Fibroblast of skin of left quadriceps (primary cell): ENCODE measurements at places on chromosomes 11 and 22.
A peak's percentile ranks its signal among the peaks of the same experiment; 100 is the strongest.

- peak; percentile 16 for DNase-seq
Measured at GRCh38 chr11:57597916-57598830, 688 bp downstream of the SERPING1 start.

GRCh38 chr11:86204356-86204755 is 40.2 kb upstream of the EED start:
- no peak for DNase-seq

DNA sequence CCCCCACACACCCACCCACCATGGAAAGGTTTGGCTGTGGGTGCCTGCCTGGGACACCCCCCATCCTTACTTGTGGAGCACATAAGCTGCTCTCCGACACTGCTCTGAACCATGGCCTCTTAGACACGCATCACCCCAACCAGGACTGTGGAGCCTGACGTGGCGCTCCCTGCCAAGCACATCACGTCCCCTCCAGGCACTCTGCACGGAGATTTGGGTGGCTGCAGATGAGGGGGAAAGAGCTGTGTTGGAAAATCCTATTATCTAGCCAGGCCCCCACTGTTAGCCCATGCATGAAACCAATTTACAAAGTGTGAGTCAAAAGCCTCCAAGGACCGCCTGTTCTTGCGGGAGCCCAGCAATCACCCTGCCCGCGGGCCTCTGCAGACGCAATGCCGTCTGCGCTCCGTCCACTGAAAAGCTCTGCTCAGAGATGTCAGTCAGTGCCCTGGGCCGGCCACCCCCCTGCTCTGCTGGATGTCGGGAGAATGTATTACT is 163.4 kb upstream of the NECTIN1 start:
- DNase-seq: no peak

DNA sequence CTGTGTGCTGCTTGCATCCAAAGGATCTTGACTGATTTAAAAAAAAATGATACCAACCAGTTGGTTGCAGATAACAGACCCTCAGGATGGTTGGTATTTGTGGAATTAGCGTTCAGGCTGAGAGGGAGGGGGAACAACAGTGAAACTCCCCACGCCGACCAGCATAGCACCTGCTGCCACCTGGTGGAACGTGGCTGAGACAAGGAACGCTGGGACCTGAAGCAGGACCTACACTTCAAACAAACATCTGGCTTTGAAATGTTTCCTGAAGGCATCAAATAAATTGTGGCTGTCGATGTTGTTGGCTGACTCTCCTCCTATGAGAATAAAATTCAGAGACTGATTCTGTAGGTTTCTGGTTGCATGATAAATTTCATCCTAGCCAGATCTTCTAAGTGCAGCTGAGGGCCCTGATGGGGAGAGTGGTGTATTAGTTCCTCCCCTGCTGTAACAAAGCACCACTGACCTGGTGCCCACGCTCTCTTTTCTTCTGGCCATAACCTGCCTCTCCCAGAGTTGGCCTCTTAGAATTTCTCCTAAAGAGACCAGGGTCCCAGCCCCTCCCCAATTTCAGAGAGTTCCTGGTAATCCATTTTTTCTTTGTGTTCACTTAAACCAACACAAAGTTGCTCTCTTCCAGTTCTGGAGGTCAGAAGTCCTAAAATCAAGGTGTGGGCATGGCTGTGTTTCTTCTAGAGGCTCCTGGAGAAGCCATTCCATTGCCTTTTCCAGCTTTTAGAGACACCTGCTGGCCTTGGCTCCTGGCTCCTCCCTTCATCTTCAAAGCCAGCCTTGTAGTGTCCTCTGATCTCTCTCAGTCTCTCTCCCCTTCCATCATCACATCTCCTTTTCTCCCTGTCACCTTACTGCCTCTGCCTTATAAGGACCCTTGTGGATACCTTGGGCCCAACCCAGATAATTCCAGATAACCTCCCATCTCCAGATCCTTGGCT is 17.3 kb downstream of the APOL2 start:
- DNase-seq: no peak

DNA sequence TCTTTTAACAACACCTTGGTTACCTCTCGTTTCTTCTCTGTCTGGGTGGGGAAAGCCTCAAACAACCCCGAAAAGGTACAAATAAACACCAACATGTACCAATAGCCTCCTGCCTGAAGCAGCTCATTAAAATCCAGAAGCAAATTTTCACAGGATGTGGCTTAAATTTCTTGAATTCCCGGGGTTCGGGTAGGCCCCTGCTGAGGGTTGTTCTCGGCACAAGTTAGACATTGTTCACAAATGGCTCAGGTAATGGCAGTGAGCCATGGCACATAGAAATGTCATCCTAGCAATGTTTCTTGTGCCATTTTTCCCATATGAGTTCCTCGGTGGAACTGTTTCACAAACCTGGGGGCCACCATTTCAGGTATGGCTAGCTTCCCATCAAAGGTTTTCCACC is 19.7 kb upstream of the GLYATL1 start:
- DNase-seq: peak; percentile 24

DNA sequence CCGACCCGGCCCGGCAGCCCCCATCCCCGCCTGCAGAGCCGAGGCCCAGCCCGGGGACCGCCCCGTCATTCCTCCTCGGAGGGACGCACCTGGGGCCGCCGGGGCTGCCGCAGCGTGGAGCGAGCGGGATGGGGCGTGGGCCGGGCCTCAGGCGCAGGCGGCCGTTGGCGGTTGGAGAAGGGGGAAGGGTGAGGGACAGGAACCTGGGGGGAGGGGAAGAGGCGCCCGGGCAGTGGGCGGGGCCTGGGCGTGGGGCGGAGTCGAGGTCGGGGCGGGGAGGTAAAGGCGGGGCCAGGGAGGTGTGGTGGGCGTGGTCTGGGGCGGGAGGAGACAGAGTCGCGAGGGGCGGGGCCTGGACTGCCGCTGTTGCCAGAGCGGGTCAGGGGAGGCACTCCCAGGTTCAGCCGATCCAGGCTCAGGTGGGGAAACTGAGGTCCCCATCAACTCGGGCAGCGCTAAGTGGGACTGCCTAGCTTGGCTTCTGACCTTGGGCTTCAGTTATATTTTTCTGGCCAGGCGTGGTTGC is at the start of gene TESMIN:
TSS of gene TESMIN (minus strand) at position 190 of the 526 bp plus-strand sequence. CDS start 860 bp downstream, outside the sequence.
- DNase-seq: peak; percentile 36

GRCh38 chr11:27174021-27174420 is 133.4 kb downstream of the BBOX1 start:
- DNase-seq: no peak

GRCh38 chr11:129308241-129308865 is 67.3 kb upstream of the BARX2 start:
- DNase-seq: no peak

DNA sequence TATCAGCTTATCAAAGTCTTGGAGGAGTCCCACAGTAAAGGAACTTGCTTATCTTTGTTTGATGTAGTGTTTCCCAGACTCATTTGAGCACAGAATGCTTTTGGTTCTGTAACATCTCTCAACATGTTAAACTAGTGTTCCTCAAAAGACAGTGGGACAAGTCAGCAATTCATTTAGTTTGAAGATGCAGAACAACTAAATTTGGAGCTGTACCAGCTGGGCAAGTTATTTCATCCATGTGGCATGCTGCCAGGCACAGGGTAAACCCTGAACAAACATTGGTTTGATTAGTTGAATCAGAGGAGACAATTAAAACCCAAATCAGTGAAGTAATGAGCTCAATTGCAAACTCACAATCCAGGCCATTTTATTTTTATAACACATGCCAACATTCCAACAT is 141.2 kb downstream of the CSNK2A3 start:
- no peak for DNase-seq

DNA sequence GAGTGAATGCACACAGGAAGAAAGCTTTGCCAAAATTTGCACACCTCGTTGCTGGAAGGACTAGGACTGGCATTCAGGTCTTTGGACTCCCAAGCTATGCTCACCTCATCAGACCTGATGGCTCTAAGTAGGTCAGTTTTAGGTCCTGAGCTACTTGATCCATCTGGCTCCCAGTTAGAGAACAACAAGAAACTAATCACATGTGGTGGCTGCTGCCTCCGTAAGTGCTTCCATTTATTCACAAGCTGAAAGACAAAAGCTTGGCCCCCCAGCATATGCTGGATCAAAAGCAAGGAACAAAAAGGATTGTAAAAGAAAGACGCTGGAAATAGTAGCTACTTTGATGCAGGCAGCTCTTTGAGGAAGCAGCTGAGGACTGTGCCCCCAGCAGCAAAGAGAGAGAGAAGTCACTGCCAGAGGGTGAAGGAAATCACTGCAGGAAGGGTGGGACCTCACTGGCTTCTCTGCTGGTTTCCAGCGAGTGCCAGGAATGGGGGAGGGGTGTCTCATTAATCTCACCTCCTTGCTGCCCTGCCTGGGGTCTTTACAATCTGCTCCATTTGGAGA is 268.9 kb downstream of the KIRREL3 start:
- DNase-seq: no peak

GRCh38 chr22:34395370-34395769 is 475.1 kb upstream of the LARGE1 start:
- DNase-seq: no peak

DNA sequence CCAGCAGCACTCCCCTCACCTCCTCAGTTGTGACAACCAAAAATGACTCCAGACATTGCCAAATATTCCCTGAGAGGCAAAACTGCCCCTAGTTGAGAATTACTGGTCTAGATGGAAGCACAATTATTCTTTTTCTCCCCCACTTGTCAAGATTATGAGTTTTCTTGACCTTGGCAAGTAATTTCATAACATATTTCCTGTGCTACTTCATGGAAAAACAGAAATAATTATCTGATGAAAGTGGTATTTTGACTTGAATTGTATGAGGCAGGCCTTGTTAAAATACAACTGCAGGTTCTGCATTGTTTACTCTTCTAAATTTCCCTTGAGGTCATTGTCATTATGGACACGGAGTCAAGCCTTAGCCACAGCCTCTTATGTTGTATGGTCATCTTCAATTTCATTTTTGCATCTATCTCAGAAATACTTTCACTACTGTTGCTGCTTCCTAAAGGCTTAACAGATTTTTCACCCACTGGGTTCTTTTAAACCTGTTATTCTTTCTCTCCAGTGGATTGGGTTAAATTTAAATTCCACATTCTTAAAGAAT is 32.2 kb upstream of the LDLRAD3 start:
- DNase-seq: no peak

- peak; percentile 6 for DNase-seq
Measured at GRCh38 chr11:111097191-111097590, 148.3 kb upstream of the POU2AF2 start.

GRCh38 chr11:131290185-131290584 is 80.2 kb upstream of the NTM start:
- no peak for DNase-seq
